ENCODE measurements at places on chromosomes 13 and 19.
A peak's percentile ranks its signal among the peaks of the same experiment; 100 is the strongest.

- DNase-seq, result no peak
These were observed 707 bp upstream of the MAMSTR start for GRCh38 chr19:48720251-48720612.

DNA sequence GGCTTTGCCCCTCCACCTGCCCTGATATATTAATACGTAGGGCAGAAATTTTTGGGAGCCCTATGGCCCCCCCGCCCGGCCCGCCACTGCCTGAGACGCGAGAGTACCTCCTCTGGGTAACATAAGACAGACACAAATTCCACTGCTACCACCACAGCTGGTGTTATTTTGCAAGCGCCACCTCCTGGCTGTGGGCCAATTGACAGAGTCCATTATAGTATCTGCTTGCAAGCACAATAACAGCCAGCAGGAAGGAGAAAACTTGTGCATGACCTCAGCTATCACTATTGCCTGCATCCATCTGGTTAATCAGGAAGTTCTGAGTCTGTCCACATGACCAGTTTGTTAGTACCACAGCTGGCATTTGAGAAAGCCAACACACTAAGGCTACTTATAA, 25.3 kb upstream of the OR10H2 start:
- DNase-seq, result peak; percentile 41

- DNase-seq, result no peak
These were observed 590.8 kb downstream of the LMO7 start for GRCh38 chr13:76226941-76227340.

- no peak for DNase-seq
These were observed 4.9 kb downstream of the CACTIN start for GRCh38 chr19:3621689-3622088.

DNA sequence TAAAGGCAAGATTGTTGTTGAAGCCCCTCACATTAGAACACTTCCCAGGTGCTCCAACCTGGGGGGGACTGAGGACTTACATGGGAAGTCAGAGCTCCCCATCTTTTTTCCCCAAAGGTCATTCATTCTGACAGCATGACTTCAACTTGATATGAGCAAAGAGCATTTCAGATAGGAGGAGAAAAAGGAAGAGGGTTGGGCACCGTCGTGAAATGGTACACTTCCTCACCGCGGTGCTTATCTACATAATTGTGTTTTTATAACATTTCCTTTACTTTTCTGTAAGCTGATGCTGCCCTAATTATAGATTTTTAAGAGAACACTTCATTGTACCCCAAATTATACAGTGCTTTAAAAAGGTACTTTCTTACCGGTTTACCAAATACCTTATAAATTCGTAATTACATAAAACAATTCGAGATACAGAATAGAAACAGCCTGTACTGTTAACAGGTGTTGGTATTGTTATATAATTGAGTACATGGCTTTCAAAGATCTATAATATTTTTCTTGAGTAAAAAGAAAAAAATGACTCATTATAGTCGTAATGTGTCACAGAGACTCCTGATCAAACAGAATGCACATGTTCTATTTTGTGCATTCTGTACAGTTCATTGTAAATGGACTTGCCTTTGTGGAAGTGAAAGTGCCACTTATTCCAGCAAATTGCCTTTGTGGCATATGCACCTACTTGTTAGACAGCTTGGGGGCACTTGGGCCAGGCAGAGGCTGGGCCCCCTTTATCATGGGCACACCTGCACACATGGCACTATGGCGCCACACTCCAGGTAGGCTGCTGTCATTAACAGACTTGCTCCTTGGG, 81.8 kb downstream of the GGACT start:
- DNase-seq, result no peak

- DNase-seq, result no peak
These were observed 177.1 kb upstream of the RFC3 start for GRCh38 chr13:33640832-33641231.

DNA sequence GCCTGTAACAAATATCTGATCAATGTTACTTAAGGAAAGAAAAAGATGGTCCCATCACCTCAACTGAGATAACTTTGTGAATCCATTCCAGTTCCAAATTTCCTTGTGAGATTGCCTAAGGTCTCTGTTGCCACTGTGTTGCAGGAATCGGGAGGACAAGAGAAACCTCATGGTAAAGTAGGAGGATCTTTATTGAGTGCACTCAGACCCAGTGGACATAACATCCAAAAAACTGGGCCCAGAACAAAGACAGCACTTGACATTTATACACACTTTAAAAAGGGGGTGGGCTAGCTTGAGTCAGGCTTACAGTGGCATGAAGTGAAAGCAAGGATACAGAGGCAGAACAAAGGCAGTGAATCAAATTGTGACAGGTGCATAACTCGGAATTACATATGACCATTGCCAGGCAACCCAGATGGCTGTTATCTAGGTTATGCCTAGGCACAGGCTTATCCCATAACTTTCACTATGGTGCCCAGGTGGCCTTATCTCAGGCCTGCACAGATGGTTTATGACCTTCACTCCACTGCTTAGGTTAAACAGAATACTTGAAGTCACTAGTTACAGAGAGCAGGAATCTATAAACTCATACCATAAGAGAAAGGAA, 459.4 kb upstream of the PCDH20 start:
- no peak for DNase-seq

DNA sequence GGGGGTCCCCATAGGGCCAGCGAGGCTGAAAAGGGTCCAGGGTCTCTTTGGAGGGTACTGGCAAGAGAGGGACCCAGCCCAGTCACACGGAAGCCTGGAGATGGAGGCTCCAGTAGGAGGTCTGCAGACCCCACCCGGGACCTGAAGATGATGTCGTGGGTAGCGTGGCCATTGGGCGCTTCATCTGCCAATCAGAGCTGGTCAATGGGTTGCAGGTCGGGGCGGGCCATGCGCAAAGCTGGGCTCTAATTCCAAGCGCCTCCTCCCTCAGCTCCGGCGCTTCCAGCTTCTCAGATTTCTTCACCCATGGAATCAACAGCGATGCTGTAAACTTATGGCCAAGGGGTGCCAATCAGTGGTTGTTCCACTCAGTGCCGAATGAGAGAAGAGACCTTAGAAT, 10.9 kb downstream of the SIGLEC12 start:
- no peak for DNase-seq

DNA sequence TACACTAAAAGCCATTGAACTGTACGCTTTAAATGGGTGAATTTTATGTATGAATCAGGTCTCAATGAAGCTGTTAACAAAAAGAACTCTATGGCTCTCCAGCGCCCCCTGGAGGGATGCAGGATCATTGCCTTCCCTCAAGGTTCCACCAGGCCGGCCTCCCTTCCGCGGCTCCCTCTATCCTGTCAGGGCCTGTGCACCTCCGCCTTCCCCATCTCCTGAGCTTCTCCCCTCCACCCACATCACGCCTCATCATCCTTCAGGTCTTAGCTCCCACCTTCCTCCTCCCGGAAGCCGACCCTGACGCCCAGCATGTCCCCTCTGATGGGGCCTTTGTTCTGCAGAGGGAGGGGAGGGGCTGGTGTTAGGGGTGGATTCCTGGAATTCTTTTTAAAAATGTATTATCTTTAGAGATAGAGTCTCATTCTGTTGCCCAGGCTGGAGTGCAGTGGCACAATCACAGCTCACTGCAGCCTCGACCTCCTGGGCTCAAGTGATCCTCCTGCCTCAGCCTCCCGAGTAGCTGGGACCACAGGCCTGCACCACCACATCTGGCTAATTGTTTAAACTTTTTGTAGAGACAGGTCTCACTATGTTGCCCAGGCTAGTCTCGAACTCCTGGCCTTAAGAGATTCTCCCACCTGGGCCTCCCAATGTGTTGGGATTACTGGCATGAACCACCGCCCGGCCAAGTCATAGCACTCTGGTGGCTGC, 27.7 kb downstream of the MEIS3 start:
- peak; percentile 87 for DNase-seq

- no peak for DNase-seq
These were observed 450.0 kb downstream of the KLF5 start for GRCh38 chr13:73508841-73509240.

DNA sequence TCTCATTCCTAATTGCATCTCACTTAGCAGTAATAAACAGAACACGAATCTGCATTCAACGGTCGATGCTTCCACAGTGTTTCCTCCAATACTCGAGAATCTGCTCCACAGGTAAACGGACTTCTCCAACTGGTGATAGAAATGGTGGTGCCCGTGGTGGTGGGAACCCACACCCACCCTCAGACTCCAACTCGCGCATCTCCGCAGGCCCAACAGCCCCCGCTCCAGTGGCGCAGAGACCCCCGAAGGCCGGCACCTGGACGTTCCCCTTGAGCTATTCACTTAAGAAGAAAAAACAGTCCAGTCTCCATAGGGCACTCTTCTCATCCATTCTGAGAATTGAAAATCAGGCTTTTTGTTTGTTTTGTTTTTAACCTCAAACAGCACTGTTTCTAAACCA, 13.8 kb upstream of the RASA3 start:
- DNase-seq, result no peak

DNA sequence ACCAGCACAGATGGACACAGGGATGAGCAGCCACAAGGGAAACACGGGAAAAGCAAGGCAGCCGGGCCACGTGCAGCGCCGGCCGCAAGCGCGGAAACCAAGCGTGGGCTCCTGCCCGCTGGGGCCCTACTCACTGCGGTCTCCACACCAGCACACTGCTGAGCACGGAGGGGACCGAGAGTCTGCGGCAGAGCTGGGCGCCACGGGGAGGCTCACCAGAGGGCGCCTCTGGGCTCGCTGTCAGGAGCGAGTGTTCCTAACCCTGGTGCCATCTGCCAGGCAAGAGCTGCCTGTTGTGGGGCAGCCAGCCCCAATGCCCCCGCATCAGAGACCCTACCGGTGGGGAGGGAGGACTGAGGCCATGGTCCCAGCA, 26.5 kb downstream of the MPND start:
- peak; percentile 89 for DNase-seq

GRCh38 chr13:111845621-111846351, 221.2 kb upstream of the SOX1 start:
- no peak for DNase-seq

DNA sequence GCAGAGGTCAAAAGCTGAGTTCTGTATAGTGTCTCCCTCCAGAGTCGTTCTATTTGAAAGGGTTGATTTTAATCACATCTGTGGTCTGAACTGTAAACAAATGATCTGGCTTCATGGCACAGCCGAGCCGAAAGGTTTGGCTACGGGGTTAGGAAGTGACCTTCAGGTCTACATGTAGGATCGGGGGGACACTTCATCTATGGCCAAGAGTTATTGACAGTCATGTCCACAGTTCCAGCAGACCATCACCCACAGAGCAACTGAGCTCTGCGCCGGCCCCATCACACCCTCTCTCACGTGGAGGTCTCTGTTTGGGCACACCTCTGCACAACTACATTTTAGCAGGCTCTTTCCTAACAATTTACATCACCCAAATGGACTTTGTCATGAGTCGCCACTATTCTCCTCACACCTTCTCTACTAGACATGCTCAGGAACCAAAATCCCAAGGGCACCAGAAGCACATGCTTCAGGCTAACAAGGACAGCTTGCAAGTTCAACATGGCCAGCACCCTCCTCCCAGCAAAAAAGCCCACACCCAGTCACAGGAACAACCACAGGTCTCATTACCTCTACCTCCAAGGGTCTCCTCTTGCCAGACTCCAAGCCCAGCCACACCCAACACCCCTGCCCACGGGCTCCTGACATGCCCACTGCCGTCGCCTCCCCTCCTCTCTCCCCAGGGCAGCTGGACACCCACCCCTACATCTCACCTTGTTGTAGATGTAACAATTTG, 36.1 kb upstream of the EPHX3 start:
- no peak for DNase-seq

DNA sequence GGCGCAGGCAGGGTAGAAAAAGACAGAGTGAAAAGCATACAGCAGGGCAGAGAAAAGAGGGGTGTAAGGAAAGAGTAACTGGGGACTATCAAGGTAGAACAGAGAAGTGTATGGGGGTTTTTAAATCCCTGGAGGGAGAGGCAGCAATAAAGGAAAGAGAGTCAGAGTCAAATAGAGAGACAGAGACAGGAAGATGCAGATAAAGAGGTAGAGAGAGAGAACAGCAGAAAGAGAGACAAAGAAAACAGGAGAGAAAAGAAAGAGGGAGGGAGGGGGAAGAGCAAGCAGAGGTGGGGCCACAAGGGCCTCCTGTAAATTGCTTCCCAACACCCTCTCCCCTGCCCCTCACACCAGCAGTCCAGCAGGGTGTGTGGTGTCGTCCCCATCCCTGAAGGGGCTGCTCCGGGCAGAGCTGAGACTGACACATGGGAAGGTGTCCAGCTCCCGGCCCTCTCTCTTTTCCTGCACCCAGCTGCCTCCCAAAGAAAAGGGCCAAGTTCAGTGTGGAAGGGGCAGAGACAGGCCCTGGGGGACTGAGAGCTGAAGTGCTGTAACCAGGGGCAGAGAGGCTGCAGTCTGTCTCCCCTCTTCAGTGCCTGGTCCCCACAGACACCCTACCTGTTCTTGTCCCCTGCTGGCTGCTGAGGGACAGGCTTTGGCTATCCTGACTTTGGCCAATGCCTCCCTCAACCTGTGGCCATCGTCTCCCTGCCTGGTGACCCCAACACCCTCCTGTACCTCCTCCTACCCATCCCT, 17.4 kb upstream of the POU2F2 start:
- no peak for DNase-seq

- DNase-seq, result no peak
These were observed 15.6 kb upstream of the ZNF763 start for GRCh38 chr19:11949201-11949600.

- DNase-seq, result no peak
These were observed 15.0 kb upstream of the ALOX5AP start for GRCh38 chr13:30720172-30720869.

DNA sequence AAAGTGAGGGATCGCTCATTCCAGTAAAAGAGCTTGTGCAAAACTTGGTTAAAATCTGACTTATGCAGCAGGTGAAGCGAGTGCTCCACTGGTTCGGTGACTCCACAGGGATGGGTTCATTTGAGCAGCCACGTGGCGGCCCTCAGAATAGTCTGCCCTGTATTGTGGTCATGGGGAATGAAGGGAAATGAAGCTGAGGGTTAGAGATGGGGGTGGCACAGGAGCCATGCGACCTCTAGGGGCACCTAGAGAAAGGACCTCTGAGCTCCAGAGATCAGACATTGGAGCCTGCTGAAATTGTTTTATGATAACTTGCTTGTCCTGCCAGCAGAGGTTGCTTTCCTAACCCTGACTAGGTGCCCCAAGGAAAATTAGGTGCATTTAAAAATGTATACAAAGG, 26.6 kb downstream of the CBY2 start:
- DNase-seq, result no peak

DNA sequence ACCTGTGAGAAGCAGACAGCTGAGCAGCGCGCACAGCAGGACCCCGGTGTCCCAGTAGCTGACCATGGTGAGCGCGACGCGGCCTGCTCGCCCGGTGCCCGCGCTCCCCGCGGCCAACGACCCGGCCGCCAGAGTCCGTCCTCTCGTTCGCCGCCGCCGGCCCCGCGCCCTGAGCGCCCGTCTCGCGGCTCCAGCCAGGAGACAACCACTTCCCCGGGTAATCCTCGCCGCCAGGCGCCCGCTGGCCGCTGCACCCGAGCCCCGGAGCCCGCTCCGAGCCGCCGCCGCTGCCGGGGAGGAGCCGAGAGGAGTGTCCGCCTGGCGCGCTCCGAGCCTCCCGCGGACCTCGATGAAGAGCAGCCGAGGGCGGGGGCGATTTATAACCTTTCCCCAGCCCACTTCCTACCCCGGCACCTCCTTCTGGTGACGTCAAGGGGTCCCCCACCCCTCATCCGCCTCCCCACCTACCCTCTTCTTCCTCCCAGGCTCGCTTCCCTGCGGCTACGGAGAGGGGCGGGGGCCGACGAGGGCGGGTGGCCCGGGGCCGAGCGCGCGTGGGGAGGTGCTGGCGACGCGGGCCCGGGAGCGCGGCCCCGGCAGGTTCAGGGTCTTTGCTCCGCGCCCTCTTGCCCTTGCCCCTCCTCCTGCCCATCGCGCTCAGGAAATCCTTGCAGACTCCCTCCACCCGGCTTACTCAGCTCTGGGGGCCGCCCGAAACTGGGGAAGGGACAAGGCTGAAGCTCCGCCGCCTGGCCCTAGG, at the start of gene FLT1:
Gene FLT1, minus strand, starts transcription at position 351 of the 760 bp plus-strand sequence. Its CDS starts 285 bp downstream, at position 66.
- no peak for DNase-seq

Data from activated CD8-positive, alpha-beta memory T cell treated with anti-CD3 and anti-CD28 coated beads, Interleukin-2, amount 10 ng/mL, durations not matched to agents 7 days and 5 days (primary cell).